ENCODE measurements at places on chromosomes 1 and 21.

DNA sequence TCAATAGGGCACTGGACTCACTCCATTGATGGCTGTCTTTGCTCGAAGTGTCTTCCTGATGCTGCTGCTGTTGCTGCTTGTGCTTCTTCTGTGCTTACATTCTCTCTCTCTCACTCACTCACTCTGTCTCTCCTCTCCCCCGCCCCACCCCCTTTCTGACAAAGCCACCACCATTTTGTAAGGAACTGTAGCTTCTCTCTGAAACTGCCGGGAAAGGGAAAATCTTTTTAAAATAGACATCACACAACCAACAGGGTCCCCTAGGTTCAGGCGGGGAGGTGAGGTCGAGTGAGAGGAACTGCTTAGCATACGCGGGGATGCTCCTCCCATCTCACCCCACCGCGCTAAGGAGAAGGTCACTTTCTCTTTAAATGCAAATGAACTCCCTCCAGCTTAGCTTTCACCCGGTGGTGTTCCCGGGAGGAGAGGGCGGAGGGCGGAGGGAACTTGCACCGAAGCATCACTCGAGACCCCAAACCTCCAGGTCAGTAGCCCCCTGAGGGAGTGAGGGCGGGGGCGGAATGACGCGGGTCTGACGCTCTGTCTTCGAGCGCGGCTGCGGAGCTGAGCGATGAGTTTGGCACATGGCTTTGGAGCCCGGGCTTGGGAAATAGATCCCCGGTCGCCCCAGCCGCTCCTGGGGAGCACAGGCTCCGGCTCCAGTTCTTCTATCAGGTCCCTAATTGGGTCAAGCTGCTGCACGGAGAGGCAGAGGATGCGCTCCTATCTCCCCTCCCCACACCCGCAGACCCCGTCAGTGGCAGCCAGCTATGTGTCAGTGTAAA lies at the start of gene CCDC28B:
TSS of gene CCDC28B (plus strand) at position 370 of the 785 bp plus-strand sequence. CDS start 1,341 bp downstream, outside the sequence.
- H3K27me3 ChIP-seq, result no peaks in the 10 kb centered on the region
- peaks cover 48% of the 10 kb centered on the region for H3K4me1 ChIP-seq
- peaks cover 16% of the 10 kb centered on the region for H3K36me3 ChIP-seq
- peak within 1 kb of the TSS; percentile 96 for H3K27ac ChIP-seq
- H3K4me3 ChIP-seq, result peak within 1 kb of the TSS; percentile 91

- H3K36me3 ChIP-seq, result peaks cover 10% of the 10 kb centered on the region
- no peak overlapping the region for H3K27ac ChIP-seq
- H3K4me3 ChIP-seq, result no peak overlapping the region
- DNase-seq, result no peak
- H3K27me3 ChIP-seq, result no peaks in the 10 kb centered on the region
- peaks cover 6% of the 10 kb centered on the region for H3K4me1 ChIP-seq
These were observed 11.0 kb downstream of the EVA1C start for GRCh38 chr21:32423320-32424190.

DNA sequence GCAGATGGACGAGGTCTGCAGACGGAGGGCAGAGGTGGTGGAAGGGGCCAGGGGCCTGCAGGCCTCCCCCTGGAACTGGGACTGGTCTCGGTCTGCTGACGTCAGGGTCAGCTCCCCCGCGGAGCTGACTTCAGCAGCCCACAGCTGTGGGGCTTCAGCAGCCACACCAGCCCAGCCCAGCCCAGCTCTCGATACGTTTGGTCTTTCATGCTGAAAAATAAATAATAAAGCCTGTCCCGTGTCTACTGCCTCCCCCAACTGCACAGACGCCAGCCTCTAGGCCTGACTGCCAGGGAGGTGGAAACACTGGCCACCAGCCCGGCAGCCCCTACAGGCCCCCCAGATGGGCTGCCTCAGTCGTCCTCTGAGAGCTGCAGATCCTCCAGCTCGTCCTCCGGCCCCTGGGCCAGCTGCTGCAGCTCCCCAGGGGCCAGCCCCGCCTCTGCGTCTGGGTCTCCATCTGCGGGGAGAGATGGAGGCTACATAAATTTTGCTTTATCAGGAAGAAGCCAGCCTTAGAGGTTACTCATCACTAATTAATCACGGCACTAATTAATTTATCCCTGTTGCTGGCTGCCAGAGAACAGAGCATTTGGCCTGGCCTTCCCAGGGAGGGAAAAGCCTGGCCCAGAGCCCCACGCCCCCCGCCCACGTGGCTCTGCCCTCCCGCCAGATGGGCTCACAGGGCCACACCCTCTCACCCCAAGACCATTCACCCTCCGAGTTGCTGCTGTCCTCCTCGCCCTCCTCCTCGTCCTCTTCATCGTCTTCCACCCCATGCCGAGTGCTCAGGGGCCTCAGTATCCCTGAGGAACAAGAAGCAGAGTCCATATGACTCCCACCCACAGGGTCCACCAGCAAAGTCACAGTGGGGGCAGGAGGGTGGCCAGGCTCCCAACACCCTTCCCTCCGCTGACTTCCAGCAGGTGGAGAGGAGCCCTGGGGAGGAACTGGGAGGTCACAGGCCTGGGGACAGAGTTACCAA lies 14.4 kb downstream of the NOC2L start:
- H3K27ac ChIP-seq, result no peak overlapping the region
- H3K27me3 ChIP-seq, result peaks cover 13% of the 10 kb centered on the region
- peaks cover 13% of the 10 kb centered on the region for H3K36me3 ChIP-seq
- no peak overlapping the region for H3K4me3 ChIP-seq
- peaks cover 9% of the 10 kb centered on the region for H3K4me1 ChIP-seq

DNA sequence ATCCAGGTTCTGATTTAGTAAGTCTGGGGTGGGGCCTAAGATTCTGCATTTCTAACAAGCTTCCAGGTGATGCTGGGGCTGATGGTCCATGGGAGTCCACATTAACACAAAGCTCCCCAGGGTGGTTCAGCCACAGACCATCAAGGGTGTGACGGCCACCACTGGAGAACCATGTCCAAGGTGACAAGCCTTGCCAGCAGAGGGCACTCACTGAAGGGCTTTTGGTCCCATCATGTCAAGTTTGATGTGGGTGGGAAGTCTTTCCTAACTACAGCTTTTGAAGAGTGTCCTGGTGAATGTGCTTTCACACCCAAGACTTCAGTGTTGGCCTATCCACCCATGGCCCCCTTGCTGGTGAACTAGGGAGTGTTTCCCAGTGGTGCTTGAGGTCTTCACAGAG lies 67.1 kb downstream of the UBE2T start:
- H3K4me3 ChIP-seq, result no peak overlapping the region
- peaks cover 7% of the 10 kb centered on the region for H3K36me3 ChIP-seq
- H3K27me3 ChIP-seq, result no peaks in the 10 kb centered on the region
- peaks cover 19% of the 10 kb centered on the region for H3K4me1 ChIP-seq
- DNase-seq, result no peak

- no peak for DNase-seq
- no peaks in the 10 kb centered on the region for H3K27me3 ChIP-seq
- peak overlapping the region; percentile 50 for H3K27ac ChIP-seq
These were observed 1.8 kb upstream of the FABP3 start for GRCh38 chr1:31374511-31375196.

DNA sequence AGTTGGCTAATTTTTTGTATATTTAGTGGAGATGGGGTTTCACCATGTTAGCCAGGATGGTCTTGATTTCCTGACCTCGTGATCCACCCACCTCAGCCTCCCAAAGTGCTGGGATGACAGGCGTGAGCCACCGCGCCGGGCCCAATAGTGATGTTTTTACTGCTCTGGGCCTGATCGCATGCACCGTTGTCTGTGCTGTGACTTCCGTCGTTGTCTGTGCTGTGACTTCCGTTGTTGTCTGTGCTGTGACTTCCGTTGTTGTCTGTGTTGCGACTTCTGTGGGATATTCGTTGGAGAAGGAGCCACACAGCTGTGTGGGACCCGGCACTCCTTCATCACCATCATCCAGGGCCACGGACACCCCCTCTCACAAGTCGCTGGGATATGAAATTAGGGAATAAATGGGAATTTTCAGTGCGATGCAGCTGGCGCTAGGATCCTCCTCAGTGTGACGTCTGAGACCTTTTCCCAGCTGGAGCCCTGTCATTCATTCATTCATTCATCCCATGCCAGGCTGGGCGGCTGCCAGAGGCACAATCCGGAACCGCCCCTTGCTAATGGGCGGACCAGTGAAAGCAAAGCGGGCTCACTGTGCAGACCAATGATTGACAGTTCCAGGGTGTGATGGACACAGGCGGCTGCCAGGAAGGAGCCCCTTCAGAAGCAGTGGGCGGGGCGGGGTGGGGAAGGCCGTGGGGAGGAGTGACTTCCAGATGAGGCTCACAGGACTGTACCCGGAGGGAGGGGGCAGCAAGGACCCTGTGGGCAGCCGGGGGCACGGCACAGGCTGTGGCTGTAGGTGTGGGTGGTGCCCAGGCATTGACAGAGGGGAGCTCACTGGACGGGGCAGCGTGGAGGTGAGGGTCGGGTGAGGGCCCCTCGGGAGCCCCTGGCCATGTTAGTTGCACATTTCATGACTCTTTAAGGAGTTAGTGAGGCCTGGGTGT lies 48.9 kb downstream of the PRKCZ start:
- DNase-seq, result no peak
- no peak overlapping the region for H3K27ac ChIP-seq
- no peaks in the 10 kb centered on the region for H3K27me3 ChIP-seq
- peaks cover 7% of the 10 kb centered on the region for H3K4me1 ChIP-seq
- no peak overlapping the region for H3K4me3 ChIP-seq

DNA sequence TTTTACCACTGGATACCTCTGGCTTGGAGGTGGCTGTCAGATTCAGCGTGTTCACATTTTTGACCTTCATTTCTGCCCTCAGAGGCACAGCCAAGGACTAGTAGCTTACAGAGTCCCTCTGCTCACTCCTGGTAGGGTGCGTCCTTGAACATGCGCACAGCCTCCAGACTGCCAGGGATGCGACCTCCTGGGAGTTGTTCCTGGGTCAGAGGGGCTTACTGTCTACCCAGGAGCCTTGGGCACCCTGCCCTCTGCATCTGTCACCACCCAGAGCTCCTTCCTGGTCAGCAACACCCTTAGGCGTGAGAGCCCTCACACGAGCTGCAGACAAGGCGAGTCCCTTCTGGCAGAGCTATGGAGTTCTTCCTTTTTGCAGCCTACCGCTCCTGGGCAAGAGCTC lies 1.7 kb downstream of the SLX9 start:
- H3K4me3 ChIP-seq, result peak overlapping the region; percentile 90
- no peak overlapping the region for H3K27ac ChIP-seq
- peaks cover 13% of the 10 kb centered on the region for H3K36me3 ChIP-seq
- H3K27me3 ChIP-seq, result no peaks in the 10 kb centered on the region

DNA sequence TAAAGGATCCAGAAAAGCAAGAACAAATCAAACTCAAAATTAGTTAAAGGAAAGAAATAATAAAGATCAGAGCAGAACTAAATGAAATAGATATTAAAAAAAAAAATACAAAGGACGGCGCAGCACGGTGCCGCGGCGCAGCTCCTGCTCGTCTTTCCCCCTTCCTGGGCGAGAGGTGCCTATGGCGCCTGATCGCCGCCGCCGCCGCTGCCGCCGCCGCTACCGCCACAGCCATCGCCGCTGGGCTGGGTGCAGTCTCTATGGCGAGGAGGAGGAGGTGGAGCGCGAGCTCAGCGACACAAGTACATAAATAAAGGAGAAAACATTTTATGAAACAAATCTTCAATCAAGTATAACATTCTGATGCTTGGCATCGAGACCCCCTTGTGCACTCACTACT lies 77.6 kb upstream of the VANGL1 start:
- H3K4me3 ChIP-seq, result no peak overlapping the region
- H3K4me1 ChIP-seq, result no peaks in the 10 kb centered on the region
- H3K36me3 ChIP-seq, result no peaks in the 10 kb centered on the region
- H3K27ac ChIP-seq, result no peak overlapping the region
- peaks cover 67% of the 10 kb centered on the region for H3K27me3 ChIP-seq

GRCh38 chr21:40120940-40121575 lies 253.8 kb downstream of the PCP4 start:
- DNase-seq, result no peak
- H3K36me3 ChIP-seq, result no peaks in the 10 kb centered on the region
- H3K27me3 ChIP-seq, result no peaks in the 10 kb centered on the region
- H3K4me3 ChIP-seq, result no peak overlapping the region
- no peak overlapping the region for H3K27ac ChIP-seq

DNA sequence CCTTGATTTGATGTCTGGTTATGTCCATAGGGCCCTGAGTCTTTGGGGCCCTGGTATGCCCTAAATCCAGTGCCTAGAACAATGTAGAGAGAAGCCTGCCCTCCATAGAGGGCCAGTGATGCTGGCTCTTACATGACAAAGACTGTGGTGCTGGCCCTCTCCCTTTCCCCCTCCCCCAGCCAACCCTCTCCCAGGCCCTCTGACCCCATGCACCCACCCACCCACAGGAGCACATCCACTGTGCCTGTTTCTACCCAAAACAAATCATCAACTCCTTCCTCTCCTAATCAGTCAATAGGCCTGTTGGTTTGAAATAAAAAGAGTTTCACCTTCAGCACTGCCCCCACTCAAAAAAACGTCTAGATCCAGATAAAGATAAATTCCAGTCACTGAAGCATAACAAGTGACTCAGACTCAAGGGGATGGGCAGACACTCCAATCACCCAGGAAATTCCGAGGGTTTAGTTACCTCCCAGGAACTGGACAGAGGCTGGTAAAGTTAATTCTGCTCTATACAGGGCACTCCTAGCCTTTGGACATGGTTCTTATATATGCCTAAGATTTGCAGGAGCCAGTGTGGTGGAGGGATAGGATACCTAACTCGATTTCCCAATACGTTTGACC lies 144.8 kb upstream of the VANGL1 start:
- H3K4me3 ChIP-seq, result no peak overlapping the region
- H3K27ac ChIP-seq, result no peak overlapping the region
- H3K27me3 ChIP-seq, result no peaks in the 10 kb centered on the region
- no peaks in the 10 kb centered on the region for H3K4me1 ChIP-seq
- DNase-seq, result no peak
- H3K36me3 ChIP-seq, result no peaks in the 10 kb centered on the region

GRCh38 chr1:186076006-186076405 lies 299.0 kb downstream of the TPR start:
- H3K4me1 ChIP-seq, result no peaks in the 10 kb centered on the region
- H3K36me3 ChIP-seq, result no peaks in the 10 kb centered on the region
- H3K27me3 ChIP-seq, result no peaks in the 10 kb centered on the region
- H3K27ac ChIP-seq, result no peak overlapping the region
- no peak overlapping the region for H3K4me3 ChIP-seq

DNA sequence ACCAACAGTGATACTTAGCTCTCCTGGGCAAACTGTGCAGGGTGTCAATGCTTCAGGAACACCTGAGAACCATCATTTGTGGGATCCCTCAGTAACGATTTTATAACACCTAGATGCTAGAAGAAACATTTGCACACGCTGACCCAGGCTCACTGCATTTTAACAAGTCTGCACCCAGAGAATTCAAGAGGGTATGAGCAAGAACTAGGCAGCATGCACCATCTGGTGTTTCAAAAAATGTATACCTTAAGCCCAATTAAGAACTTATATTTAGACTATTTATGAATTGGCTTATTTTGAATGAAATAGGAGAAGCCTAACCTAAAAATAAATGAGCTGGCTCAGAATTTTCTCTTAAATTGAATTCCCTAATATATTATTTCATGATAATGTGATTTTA lies 400.5 kb downstream of the GPATCH2 start:
- no peak for DNase-seq
- no peaks in the 10 kb centered on the region for H3K27me3 ChIP-seq
- no peak overlapping the region for H3K4me3 ChIP-seq
- no peaks in the 10 kb centered on the region for H3K36me3 ChIP-seq
- H3K4me1 ChIP-seq, result no peaks in the 10 kb centered on the region
